ENCODE measurements at places on chromosomes 4 and X.

DNA sequence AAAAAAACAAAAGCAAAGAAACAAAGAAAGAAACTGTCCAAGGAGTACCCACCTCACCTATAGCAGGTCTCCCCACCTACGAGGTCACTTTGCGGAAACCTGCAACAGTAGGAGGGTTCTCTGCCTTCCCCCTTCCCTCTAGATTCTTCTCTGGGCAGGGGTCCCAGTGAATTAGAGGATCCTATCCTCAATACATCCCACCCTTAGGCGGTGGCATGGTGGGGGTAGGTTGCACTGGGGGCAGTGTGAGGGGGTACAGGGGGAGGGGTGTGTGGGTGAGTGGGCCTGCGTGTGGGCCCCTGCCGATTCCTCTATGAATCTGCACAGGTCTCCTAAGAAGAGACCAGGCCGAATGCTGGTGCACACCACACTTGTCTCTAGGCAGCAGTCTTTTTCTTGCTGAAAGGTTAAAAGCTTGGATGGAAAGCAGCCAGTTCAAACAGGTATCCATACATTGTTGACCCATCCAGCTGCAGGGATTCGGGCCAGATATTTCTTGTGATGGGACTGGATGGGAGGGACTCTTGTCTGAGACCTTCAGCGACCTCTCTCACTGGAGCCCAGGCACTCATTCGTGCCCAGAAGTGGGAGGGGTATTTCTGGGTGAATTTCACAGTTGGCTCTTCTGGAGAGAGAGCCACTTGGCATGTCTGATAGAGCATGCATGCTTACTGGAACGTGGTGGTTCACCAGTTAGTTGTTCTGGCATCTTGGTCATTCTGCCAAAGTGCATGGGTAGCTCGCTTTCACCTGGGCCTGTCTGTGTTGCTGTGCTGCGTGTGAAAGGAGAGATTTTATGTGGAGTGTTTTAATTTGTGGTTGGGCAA is 65.6 kb downstream of the NBDY start:
- no peak for DNase-seq

DNA sequence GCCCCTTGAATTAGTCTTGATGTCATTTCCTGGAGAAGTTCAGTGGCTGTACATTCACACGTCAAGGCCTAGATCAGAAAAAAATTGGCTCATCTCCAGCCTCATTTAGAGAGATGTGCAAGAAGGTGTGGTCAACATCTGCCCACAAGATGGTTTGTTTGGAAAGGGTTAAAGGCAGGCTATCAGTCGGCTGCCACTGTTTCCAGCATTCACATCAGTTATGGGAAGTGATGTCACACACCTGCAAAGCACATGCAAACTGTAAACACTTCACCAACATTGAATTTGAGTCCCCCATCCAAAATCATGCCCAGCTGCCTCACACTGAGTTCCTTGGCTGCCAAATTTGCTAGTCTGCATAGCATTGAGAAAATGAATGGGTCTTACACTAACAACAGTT is 498.3 kb upstream of the INTU start:
- DNase-seq = no peak

GRCh38 chrX:64093761-64094160 is 111.7 kb downstream of the AMER1 start:
- DNase-seq = no peak

GRCh38 chr4:169921237-169921636 is 105.0 kb downstream of the MFAP3L start:
- no peak for DNase-seq

DNA sequence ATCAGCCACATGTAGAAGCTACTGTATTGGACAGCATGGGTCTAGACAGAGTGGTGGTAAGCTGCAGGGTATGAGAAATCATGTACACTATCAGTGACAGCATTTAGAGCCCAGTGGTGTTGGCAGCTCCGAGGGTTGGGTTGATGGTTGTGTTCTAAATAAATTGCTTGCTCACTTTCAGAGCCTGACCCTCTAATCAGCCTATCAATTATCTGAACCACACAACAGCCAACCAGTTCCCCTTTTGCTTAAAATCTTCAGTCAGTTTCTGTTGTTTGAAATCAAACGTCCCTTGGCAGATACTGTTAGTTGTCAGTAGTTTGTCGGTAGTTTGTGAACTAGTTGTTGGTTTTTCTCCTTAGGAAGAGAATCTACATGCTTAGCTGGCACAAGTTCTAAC is 99.8 kb upstream of the RAI2 start:
- DNase-seq = no peak

- DNase-seq = no peak
Observed at GRCh38 chrX:33128048-33128805, 83.1 kb downstream of the DMD start.

DNA sequence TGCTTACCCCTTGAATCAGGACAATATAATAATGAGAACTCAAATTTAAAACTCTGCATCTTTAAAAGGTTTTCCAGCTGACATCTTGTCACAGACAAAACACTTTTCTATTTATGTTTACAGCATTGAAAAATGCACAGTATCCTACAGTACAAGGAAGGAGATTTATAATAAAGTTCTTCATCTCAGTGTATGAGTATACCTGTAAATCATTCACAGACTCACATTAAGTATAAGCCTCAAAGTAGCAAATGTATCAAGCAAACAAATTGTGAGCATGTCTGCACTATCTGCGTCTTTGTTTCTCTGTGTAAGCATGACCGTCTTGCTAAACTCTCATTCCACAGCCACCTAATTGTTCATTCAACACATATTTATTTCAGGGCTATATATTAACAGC is 52.8 kb downstream of the PPP1R2C start:
- no peak for DNase-seq

- no peak for DNase-seq
Observed at GRCh38 chr4:186844059-186844681, 120.5 kb upstream of the FAT1 start.

GRCh38 chr4:102524691-102525090 is 23.5 kb downstream of the NFKB1 start:
- no peak for DNase-seq

DNA sequence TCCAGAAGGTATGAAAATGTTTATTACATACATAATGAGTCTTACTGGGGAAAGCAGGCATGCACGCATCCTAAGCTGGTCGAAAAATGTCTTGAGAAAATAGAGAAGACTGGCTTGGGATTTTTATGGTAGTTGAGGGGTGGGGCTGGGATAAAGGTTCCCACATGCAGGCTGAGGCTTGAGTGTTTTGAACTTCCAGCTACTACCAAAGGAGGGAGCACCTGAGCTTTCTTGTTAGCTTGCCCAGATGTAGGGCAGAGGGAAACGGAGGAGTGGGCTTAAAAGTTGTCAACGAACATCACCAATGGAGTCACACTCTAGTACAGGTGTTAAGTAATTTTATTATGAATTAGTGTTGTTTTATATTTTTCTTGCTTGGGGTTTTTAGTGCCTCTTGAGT is 39.6 kb upstream of the SRPX start:
- no peak for DNase-seq

GRCh38 chr4:175827516-175827915 is 15.5 kb upstream of the GPM6A start:
- no peak for DNase-seq

GRCh38 chr4:133161570-133162295 is 12.6 kb downstream of the PCDH10 start:
- DNase-seq = no peak

DNA sequence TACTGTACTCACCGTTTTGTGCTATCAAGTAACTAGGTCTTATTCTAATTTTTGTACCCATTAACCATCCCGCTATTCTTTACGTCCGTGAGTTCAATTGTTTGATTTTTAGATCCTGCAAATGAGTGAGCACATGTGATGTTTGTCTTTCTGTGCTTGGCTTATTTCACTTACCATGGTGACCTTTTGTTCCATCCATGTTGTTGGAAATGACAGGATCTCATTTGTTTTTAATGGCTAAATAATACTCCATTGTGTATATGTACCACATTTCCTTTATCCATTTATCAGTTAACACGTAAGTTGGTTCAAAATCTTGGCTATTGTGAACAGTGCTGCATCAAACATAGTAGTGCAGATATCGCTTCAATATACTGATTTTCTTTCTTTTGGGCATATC is 48.3 kb downstream of the USP9X start:
- DNase-seq = no peak

GRCh38 chr4:45539142-45539814 is 584.6 kb downstream of the GABRG1 start:
- no peak for DNase-seq

GRCh38 chr4:85147481-85148076 is 181.1 kb upstream of the WDFY3 start:
- DNase-seq = no peak

- DNase-seq = no peak
Observed at GRCh38 chr4:89001647-89002445, 55.1 kb downstream of the FAM13A start.

All from stimulated activated CD4-positive, alpha-beta T cell treated with anti-CD3 and anti-CD28 coated beads, TNF-alpha, amount 100 ng/mL, for 1 hour (primary cell).